Right atrium auricular region (tissue), 2 donors: ENCODE measurements at places on chromosomes 4 and X. TPM values are rescaled to one million over a fixed set of nuclear protein-coding genes. Genes with fewer than 3 reads are reported as not detected.
A peak's percentile ranks its signal among the peaks of the same experiment; 100 is the strongest.

- DNase-seq: no peak
Observed at GRCh38 chr4:51825341-51825740, 17.6 kb upstream of the DCUN1D4 start.

The CRMP1 gene
- total RNA-seq: 0.37 TPM

DNA sequence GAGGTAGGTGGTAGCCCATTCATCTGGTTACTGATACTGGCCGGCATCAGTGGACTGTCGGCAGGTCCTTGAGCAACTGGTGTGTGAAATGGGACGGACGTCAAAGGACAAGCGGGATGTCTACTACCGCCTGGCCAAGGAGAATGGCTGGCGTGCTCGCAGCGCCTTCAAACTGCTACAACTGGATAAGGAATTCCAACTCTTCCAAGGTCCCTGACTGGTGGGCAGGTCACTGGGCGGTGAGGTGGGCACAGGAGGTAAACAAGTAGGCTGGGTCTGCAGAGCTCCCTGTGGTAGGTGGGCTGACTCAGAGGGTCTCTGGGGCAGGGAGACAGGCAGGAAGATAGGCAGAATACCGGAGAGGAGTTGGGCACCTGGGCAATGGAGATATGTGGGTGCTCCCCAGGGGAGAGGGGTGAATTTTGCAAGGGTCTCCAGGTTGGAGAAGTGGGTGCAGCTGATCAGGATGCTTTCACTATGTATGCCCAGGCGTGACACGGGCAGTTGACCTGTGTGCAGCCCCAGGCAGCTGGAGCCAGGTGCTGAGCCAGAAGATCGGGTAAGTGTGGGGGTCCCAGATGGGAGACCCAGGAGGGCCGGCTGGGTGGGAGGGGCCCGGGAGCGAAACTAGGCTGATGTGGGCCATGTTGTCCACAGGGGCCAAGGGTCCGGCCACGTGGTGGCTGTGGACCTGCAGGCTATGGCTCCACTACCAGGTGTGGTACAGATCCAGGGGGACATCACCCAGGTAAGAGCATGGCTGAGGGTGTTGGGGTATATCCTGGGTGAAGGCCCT lies 2.2 kb downstream of the FTSJ1 start:
- no peak for DNase-seq

DNA sequence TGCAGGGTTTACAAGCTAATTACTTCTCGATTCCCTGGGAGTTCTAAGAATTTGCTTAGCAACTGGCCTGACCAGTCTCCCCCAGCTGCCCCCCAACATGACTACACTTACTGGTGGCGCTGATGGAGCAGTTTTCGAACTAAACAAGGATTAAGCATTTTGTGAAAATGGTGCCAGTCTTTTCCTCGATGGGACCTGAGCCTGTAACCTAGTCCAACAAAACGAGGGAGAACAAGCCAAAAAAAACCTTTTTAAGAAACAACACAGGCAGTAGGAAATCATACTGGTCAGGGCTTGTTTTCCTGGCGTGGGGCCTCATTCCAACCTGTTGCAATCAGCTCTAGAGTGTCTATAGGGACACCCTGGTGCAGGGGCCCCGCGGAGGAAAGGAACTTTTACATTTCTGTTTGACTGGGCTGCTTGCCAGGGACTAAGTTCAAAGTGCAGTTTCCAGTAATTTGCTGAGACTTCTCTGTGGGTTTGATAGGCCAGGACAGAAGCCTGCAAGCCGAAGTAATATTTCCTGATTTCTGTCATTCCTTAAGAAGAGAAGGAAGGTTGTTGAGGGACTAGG lies 158.7 kb downstream of the SPRY1 start:
- peak; percentile 93 for DNase-seq

DNA sequence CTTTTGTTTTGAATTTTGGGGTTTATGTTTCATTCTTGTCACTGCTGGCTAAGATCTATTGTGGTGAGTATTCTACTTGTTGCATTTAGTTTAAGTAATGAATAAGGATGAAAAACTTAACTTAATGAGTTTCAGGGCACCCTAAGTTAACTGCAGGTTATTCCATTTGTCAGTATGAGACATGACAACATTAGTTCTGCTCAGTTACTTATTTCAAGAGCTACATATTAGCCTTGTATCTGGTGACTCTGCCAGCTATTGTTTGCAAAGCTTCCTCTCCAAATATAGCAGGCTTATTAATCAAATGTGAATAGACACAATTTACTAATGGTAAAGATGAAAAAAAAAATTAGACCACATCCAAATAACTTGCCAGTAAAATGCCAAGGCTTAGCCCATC lies 567.1 kb downstream of the IL15 start:
- no peak for DNase-seq

- DNase-seq: no peak
Observed at GRCh38 chr4:32147446-32148085, 1427.4 kb downstream of the PCDH7 start.

The APLN gene
- total RNA-seq: 2.1 TPM

DNA sequence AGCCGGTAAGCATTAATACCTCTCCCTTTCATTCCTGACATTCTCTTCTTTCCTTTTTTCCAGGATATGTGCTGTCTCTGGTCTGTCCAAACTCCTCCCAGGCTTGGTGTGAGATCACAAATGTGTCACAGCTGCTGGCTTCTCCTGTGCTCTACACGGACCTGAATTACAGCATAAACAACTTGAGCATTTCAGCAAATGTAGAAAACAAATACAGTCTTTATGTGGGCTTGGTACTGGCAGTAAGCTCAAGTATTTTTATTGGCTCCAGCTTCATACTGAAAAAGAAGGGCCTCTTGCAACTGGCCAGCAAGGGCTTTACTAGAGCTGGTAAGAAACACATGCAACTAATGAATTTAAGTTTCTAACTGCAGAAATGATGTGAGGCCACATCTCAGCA lies 8.4 kb downstream of the NIPAL1 start:
- no peak for DNase-seq

The SPANXN3 gene
- total RNA-seq: not detected

The SPP1 gene
- 41.3 TPM for total RNA-seq

- DNase-seq: peak; percentile 49
Observed at GRCh38 chr4:2249526-2250356, 7.8 kb upstream of the HAUS3 start.

The SLIT2 gene
- total RNA-seq: 12.1 TPM

- no peak for DNase-seq
Observed at GRCh38 chrX:133085785-133086184, 11.1 kb downstream of the USP26 start.

GRCh38 chr4:9758641-9759317 lies 22.7 kb upstream of the DRD5 start:
- no peak for DNase-seq

- DNase-seq: no peak
Observed at GRCh38 chr4:79923281-79923680, 149.7 kb downstream of the ANTXR2 start.

The ARX gene
- not detected for total RNA-seq

- DNase-seq: no peak
Observed at GRCh38 chr4:16199093-16199492, 27.2 kb downstream of the TAPT1 start.

DNA sequence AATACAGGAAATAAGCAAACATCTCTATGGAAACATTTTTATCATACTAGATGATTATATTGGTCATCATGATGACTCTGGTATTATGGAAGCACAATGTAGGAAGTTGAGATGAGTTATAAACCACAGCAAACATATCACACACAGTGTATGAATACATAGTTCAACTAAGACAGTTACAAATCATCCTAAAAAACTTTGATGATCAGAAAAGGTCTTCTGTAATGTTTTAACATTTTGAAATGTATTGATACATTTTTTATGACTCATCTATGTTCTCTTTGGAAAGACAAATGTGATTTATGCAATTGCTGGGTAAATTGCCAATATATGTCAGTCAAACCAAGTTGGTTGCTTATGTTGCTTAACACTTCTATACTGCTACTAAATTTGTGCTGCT lies 4.8 kb downstream of the CXCL3 start:
- no peak for DNase-seq

DNA sequence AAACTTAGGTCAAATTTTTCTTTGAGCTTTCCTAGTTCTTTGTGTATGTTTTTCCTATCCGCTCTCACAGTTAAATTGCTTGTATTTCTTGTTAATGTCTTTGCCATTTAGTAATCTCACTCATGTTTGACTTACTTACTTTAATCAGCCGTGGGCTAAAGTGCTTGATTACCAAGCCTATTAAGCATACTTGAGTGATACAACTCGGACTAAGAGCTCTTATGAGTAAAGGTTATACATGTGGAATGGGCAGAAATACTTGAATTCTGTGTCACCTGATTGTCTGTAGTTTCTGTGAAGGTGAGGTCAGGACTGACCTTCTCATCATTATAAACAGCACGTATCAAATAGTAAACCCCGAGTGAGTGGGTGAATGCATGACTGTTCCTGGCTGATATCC lies 664.5 kb downstream of the PDHA2 start:
- no peak for DNase-seq

DNA sequence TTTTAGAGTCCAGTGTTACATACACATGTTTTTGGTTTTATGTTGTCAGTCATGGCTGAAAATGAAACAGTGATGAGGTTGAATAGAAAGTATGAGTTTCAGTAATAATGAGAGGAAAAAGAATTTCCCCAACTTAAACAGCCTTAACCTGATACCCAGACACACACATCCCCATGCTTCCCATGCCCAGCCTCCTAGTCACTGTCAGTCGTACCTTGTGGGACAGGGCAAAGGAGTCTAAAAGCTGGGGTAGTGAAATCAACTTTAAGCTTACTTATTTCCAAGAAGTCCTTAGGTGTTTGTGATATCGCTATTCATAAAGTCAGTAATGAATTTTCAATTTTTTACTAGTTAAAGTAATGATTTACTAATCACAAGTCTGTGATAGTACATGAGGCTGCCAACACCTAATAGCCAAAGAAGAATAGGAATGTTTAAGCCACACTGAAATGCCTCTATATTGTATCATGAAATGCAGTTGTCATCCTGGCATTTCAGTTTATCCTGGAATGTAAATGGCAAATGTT lies 24.3 kb upstream of the GPR34 start:
- DNase-seq: no peak

GRCh38 chrX:57822398-57822797 lies 87.9 kb downstream of the ZXDA start:
- DNase-seq: no peak

GRCh38 chr4:90357117-90357710 lies 230.0 kb downstream of the CCSER1 start:
- no peak for DNase-seq

GRCh38 chr4:109559625-109559982 lies 442 bp upstream of the MCUB start:
- DNase-seq: no peak

The RNF150 gene
- 34.2 TPM for total RNA-seq

DNA sequence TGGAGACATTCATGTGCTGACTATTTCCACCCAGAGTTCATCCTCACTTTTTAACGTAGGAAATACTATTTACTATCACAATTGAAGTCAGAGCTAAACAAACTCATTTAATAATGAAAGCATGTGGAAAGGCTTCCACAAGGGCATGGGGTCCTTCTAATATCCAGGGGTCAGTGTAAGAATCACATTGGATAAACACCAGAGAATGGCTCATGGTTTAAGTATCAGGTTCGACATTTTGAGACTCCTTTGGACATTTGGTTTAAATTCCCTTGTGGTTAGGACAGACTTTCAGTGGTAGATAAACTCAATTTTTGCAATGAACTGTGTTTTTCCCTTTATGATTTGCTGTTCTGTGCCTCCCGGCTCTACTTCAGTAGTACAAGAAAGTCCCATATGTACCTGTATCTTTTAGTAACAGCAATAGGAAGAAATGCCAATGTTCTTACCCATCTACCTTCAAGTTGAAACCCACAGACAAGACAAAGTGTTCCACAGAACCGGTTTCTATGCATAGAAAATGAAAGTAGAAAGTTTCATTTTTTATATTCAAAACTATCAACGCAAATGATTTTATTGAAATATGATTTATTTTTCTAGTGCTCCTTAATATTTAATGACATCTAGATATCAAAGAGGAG lies 589.0 kb upstream of the FAM241A start:
- no peak for DNase-seq

- DNase-seq: no peak
Observed at GRCh38 chr4:1151541-1151940, 20.8 kb downstream of the SPON2 start.

- no peak for DNase-seq
Observed at GRCh38 chr4:187184508-187184907, 460.9 kb upstream of the FAT1 start.

- no peak for DNase-seq
Observed at GRCh38 chr4:164215113-164215741, 538.7 kb upstream of the SMIM31 start.

DNA sequence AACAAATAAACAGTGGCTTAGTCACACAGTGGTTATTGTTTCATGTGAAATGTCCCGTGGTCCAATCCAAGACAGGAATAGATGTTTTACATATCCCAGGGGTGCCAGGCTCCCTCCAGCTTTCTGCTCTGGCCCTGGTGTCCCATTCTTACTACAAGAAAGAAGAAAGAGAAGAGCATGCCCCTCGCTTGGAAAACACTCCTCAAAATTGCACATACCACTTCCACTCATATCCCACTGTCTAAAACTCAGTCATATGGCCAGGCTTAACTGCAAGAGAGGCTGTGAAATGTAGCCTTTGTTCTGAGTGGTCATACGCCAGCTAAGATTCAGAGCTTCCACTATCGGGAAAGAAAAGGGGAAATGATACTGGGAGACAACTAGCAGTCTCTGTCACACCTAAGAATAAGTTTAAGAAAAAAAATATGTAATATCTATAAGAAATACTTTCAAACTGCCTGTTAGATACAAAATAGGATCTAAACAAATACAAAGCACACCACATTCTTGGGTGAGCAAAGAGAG lies 306.8 kb upstream of the FAM241A start:
- DNase-seq: no peak

DNA sequence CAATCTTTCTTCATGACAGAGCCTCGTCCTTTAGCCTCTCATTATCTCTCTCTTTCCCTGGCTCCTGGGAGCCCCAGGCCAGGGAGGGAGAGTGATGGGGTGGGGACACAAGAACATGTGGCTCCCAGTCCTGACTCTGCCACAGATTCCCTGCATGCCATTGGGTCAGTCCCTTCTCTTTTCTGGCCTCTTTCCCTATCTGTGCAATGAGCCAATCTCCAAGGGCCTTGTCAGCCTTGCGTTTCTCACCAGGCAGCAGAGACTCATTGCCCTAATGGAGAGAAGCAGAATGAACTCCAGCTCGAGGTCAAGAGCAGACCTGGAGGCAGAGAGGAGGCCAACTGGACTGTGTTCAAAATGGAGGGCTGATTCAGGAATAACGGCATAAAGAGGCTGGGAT lies 38.4 kb upstream of the PJA1 start:
- no peak for DNase-seq

- DNase-seq: no peak
Observed at GRCh38 chr4:98352940-98353339, 91.8 kb downstream of the RAP1GDS1 start.

- DNase-seq: no peak
Observed at GRCh38 chr4:83408908-83409307, 46.7 kb downstream of the HELQ start.
